Vagina (tissue), 2 donors: ENCODE measurements at places on chromosomes 7 and 10. TPM values are rescaled to one million over a fixed set of nuclear protein-coding genes. Genes with fewer than 3 reads are reported as not detected.

DNA sequence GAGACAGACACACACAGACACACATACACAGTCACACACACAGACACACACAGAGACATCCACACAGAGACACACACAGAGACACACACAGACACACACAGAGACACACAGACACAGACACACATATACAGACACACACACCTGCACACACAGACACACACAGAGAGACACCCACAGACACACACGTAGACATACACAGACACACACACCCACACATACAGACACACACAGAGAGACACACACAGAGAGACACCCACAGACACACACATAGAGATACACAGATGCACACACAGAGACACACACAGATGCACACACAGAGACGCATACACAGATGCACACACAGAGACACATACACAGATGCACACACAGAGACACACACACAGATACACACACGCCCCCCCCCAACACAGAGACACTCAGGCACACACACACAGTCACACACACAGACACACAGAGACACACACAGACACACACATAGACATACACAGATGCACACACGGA, 58.5 kb downstream of the GATA3 start:
- H3K36me3 ChIP-seq = no peaks in the 10 kb centered on the region
- H3K27me3 ChIP-seq = no peaks in the 10 kb centered on the region
- H3K4me3 ChIP-seq = no peak overlapping the region
- no peak overlapping the region for H3K27ac ChIP-seq
- no peaks in the 10 kb centered on the region for H3K4me1 ChIP-seq

DNA sequence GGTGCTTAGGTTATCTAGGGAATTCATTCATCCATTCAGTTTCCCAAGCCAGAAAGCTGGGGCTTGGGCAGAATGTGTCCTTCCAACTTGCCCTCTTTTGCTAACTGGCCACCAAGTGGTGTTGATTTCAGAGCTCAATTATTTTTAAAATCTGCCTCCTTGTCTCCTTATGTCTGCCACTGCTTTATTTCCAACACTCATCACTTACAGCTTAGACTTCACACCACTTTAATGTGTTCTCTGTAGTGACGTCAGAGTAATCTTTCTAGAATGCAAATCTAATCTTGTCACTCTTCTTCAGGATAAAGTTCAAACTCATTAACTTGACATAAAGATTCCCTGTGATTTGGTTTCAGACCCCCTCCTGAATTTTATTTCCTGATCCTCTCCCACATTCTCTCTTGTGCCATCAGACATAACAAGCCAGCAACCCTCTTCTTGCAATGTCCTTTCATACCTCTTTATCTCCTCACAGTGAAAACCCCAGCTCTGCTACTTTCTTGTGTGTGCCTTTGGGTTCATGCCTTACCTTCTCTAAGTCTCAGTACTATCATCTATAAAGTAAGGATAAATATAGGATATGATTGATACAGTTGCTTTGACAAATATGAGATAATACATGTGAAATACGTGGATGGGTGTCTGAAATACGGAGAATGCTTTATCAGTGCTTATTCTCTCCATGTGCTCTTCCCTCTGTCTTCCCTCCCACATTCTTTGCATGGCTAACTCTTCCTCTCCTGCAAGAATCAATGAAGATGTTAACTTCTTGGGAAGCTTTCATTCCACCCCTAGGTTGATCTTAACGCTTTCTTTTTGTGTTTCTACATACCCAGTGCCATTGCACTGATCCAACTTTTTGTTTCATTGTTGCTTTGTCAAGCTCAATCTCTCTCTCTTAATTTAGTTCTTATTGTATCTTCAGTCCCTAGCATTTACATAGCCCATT, 522.7 kb upstream of the FZD8 start:
- no peak overlapping the region for H3K4me3 ChIP-seq
- no peak for DNase-seq
- no peaks in the 10 kb centered on the region for H3K27me3 ChIP-seq
- no peaks in the 10 kb centered on the region for H3K36me3 ChIP-seq
- no peaks in the 10 kb centered on the region for H3K4me1 ChIP-seq

- no peaks in the 10 kb centered on the region for H3K36me3 ChIP-seq
- no peak overlapping the region for H3K4me3 ChIP-seq
- H3K27ac ChIP-seq = no peak overlapping the region
- no peaks in the 10 kb centered on the region for H3K4me1 ChIP-seq
Observed at GRCh38 chr7:89623018-89623672, 531.1 kb upstream of the STEAP1 start.

DNA sequence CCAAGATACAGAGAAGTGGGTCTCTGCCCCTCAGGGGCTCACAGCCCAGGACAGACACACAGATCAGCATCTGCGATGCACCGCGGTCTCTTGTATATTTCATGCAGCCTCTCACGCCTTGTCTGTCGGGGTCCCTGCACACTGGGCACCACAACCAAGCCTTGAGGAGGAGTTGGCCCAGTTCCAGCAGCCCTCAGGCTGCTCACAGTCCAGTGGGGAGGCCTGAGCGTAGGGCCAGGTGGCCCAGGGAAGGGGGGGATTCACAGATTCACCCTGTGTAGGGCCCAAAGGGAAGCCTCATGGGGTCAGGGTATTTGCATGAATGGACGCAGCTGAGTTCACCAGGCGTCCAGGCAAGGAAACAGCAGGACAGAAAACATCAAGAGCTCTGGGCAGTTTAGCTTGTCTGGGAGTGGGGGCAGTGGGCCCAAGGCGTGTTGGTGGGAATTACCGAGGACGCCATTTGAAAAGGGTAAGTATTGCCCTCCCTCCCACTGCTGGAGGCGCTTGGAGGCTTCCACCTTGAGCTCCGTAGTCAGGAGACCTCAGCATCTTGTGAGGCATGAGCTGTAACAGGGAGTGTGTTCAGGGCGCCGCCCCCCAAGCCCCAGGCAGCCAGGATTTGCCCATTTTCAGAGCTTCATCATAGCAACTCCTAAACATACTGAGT, 129.1 kb upstream of the CHST15 start:
- no peak overlapping the region for H3K4me3 ChIP-seq
- peaks cover 9% of the 10 kb centered on the region for H3K4me1 ChIP-seq
- no peaks in the 10 kb centered on the region for H3K36me3 ChIP-seq
- H3K27ac ChIP-seq = no peak overlapping the region
- H3K27me3 ChIP-seq = no peaks in the 10 kb centered on the region
- DNase-seq = no peak

DNA sequence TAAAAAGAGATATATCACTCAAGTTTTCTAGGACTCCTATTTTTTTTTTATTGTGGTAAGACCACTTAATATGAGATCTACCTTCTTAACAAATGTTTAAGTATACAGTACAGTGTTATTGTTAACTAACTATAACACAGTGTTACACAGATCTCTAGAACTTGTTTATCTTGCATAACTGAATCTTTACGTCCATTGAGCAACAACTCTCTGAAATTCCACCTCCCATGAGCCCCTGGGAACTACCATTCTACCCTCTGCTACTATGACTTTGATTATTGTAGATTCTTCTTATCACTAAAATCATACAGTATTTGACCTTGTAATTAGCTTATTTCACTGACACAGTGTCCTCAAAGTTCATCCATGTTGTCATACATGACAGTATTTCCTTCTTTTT, 22.5 kb upstream of the REEP3 start:
- no peaks in the 10 kb centered on the region for H3K36me3 ChIP-seq
- no peak for DNase-seq
- no peak overlapping the region for H3K27ac ChIP-seq
- H3K4me3 ChIP-seq = no peak overlapping the region

- H3K27me3 ChIP-seq = no peaks in the 10 kb centered on the region
- no peak overlapping the region for H3K4me3 ChIP-seq
- no peaks in the 10 kb centered on the region for H3K36me3 ChIP-seq
- no peak overlapping the region for H3K27ac ChIP-seq
- no peak for DNase-seq
Observed at GRCh38 chr7:152866125-152866524, 106.6 kb downstream of the ACTR3B start.

The PRKCQ gene
- total RNA-seq = 3.7 TPM

The RBM20 gene
- total RNA-seq = 5.2 TPM
